ENCODE measurements at places on chromosomes 3 and 15. TPM values are rescaled to one million over a fixed set of nuclear protein-coding genes. Genes with fewer than 3 reads are reported as not detected.

The PLA1A gene
- total RNA-seq: under 0.01 TPM

The EFCC1 gene
- not detected for total RNA-seq

The RTP1 gene
- not detected for total RNA-seq

The FANCD2OS gene
- not detected for total RNA-seq

The GRM2 gene
- total RNA-seq: not detected

The TRPM1 gene
- total RNA-seq: under 0.01 TPM

The CHRM5 gene
- under 0.01 TPM for total RNA-seq

The CCR3 gene
- total RNA-seq: not detected

The ALS2CL gene
- 1.1 TPM for total RNA-seq

The SLC12A1 gene
- not detected for total RNA-seq

The MOBP gene
- not detected for total RNA-seq

The CCR2 gene
- not detected for total RNA-seq

The CA12 gene
- total RNA-seq: 114 TPM
